HCT116 (cell line): ENCODE measurements at places on chromosomes 3 and 15. TPM values are rescaled to one million over a fixed set of nuclear protein-coding genes. Genes with fewer than 3 reads are reported as not detected.
A peak's percentile ranks its signal among the peaks of the same experiment; 100 is the strongest.

Gene SEMA7A
- 13.8 TPM for total RNA-seq

Gene SLC41A3
- total RNA-seq, result 45.9 TPM

Gene PLA2G4B
- total RNA-seq, result 4.7 TPM

GRCh38 chr15:94286583-94286982 is 55.2 kb downstream of the MCTP2 start:
- DNase-seq, result no peak
- H3K27ac ChIP-seq, result no peak overlapping the region
- no peak overlapping the region for H3K4me3 ChIP-seq
- no peaks in the 10 kb centered on the region for H3K36me3 ChIP-seq
- no peaks in the 10 kb centered on the region for H3K4me1 ChIP-seq

DNA sequence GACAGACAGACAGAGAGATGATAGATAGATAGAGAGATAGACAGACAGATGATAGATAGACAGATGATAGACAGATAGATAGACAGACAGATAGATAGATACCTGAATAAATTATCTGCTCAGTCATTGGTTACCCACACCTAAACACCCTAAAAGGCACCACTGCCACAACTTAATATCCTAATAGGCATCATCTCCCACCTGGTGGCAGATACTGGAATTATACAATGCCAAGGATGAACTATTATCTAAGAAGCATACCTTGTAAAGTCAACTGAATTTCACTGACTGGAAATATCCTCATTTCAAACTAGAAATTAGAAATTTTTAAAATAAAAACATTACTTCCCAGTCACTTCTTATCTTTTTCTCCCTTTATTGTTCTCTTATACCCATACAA is 19.4 kb upstream of the ATP8B4 start:
- no peak for DNase-seq
- H3K4me1 ChIP-seq, result peaks cover 40% of the 10 kb centered on the region
- no peak overlapping the region for H3K27ac ChIP-seq
- H3K4me3 ChIP-seq, result no peak overlapping the region

DNA sequence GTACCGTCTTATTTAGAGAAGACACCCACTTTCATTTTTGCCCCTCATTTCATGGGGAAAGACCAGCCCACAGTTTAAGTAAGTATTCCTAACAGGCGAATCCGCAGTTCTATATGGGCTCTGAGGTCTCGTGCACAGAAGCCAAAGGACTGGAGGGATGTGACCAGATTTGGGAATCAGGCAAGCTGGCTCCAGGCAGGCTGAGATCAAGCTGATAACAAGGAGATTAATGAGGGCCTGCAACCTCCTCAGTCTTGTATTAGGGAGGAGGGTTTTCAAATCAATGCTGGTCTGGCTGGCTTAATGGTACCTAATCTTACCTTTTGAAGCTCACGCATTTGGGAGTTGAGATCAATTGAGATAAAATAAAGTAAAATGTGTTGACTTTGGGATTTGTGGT is 15.3 kb downstream of the ST8SIA2 start:
- H3K4me3 ChIP-seq, result no peak overlapping the region
- no peaks in the 10 kb centered on the region for H3K36me3 ChIP-seq
- no peaks in the 10 kb centered on the region for H3K4me1 ChIP-seq
- no peak for DNase-seq

- H3K36me3 ChIP-seq, result no peaks in the 10 kb centered on the region
- no peaks in the 10 kb centered on the region for H3K27me3 ChIP-seq
- H3K4me3 ChIP-seq, result no peak overlapping the region
- H3K27ac ChIP-seq, result no peak overlapping the region
- H3K4me1 ChIP-seq, result peaks cover 39% of the 10 kb centered on the region
- no peak for DNase-seq
Observed at GRCh38 chr3:127764841-127765362, 57.4 kb downstream of the MGLL start.

- H3K27me3 ChIP-seq, result peaks cover 7% of the 10 kb centered on the region; the same call in 1 of the 2 replicates
- no peaks in the 10 kb centered on the region for H3K4me1 ChIP-seq
- H3K4me3 ChIP-seq, result no peak overlapping the region
- H3K36me3 ChIP-seq, result no peaks in the 10 kb centered on the region
- no peak for DNase-seq
- no peak overlapping the region for H3K27ac ChIP-seq
Observed at GRCh38 chr3:181753391-181753790, 41.7 kb downstream of the SOX2 start.

DNA sequence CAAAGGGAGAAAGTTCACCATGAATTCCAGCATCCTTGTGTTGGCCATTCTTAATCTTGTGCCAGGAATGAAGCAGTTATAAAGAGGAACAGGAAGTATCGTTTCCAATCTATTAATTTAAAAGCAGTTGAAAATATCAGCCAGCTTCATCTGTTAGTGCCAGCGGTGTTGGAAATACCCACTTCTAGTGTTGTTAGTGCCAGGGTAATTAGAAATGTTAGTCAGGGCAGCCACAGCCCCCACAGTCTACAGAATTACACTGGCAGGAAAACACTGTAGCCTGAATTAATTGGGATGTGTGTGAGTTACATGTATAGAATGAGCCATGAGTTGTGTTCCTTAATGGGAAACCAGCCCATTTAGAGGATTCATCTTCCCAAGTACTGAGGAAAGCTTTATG is 127.8 kb downstream of the GHSR start:
- H3K27me3 ChIP-seq, result no peaks in the 10 kb centered on the region
- no peak overlapping the region for H3K4me3 ChIP-seq
- no peak for DNase-seq
- H3K36me3 ChIP-seq, result no peaks in the 10 kb centered on the region
- peaks cover 23% of the 10 kb centered on the region for H3K4me1 ChIP-seq
- no peak overlapping the region for H3K27ac ChIP-seq

- H3K4me1 ChIP-seq, result no peaks in the 10 kb centered on the region
- no peaks in the 10 kb centered on the region for H3K27me3 ChIP-seq
- no peak overlapping the region for H3K27ac ChIP-seq
- H3K36me3 ChIP-seq, result no peaks in the 10 kb centered on the region
- no peak for DNase-seq
- no peak overlapping the region for H3K4me3 ChIP-seq
Observed at GRCh38 chr3:108897883-108898282, 55.8 kb downstream of the GUCA1C start.

DNA sequence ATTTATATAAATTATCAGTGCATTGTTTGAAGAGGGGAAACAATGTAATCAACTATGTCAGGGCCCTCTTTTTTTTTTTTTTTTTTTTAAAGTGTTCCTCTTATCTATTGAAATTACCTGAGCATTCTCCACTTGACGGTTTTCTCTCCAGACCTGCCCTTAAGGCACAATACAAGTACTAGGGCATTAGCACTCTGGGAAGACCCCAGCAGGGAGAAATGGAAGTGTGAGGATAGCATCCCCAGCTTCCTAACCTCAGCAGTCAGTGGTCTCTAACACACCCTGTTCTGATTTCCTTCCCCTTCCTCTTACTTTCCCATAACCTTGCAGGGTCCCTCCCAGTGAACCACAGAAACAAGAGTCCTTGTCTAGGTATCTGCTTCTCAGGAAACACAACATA is 458.3 kb upstream of the ARL6 start:
- H3K4me3 ChIP-seq, result no peak overlapping the region
- no peaks in the 10 kb centered on the region for H3K4me1 ChIP-seq
- no peaks in the 10 kb centered on the region for H3K36me3 ChIP-seq
- no peak overlapping the region for H3K27ac ChIP-seq
- DNase-seq, result no peak
- no peaks in the 10 kb centered on the region for H3K27me3 ChIP-seq

GRCh38 chr3:49657208-49657915 is 16.8 kb upstream of the APEH start:
- peaks cover 6% of the 10 kb centered on the region; the same call in 1 of the 2 replicates for H3K4me1 ChIP-seq
- no peak for DNase-seq
- no peak overlapping the region for H3K4me3 ChIP-seq
- no peak overlapping the region for H3K27ac ChIP-seq
- no peaks in the 10 kb centered on the region for H3K27me3 ChIP-seq
- no peaks in the 10 kb centered on the region for H3K36me3 ChIP-seq

- H3K4me1 ChIP-seq, result peaks cover 11% of the 10 kb centered on the region
- H3K27ac ChIP-seq, result peak overlapping the region; percentile 65
- H3K36me3 ChIP-seq, result no peaks in the 10 kb centered on the region
- peak overlapping the region; percentile 98 for H3K4me3 ChIP-seq
- no peak for DNase-seq
- H3K27me3 ChIP-seq, result no peaks in the 10 kb centered on the region
Observed at GRCh38 chr3:5122741-5123706, 932 bp downstream of the ARL8B start.

DNA sequence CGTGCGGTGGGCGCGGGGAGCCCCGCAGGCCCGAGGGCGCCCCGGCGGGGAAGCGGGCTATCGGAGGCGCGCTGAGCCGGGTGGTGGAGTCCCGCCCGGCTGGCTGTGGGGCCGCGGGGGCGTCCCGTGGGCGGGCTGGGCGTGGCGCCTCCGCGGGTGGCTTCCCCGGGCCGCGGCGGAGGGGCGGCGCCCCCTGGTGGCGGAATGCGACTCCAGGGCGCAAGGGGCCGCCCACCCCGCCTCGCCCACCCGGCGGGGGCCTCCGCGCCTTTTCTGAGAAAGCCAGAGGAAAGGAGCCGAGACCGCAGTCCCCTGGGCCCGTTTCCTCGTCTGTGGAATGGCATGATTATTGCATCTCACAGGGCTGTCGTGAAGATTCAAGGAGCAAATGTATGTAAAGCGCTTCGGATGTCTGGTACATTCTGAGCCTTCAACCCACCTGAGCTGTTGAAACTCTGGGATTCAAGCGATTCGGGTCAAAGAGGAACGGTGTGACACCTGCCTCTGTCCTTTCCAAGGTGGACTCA is 31.9 kb upstream of the RAB6B start:
- no peaks in the 10 kb centered on the region; the same call in 1 of the 2 replicates for H3K27me3 ChIP-seq
- H3K36me3 ChIP-seq, result no peaks in the 10 kb centered on the region
- no peak for DNase-seq
- peaks cover 9% of the 10 kb centered on the region for H3K4me1 ChIP-seq
- H3K27ac ChIP-seq, result no peak overlapping the region

- H3K27me3 ChIP-seq, result no peaks in the 10 kb centered on the region
- H3K4me1 ChIP-seq, result no peaks in the 10 kb centered on the region
- H3K4me3 ChIP-seq, result no peak overlapping the region
- no peak overlapping the region for H3K27ac ChIP-seq
Observed at GRCh38 chr3:156586905-156587759, 32.2 kb upstream of the SSR3 start.

- no peak overlapping the region for H3K27ac ChIP-seq
- H3K4me1 ChIP-seq, result peaks cover 20% of the 10 kb centered on the region
- DNase-seq, result no peak
- no peaks in the 10 kb centered on the region for H3K27me3 ChIP-seq
Observed at GRCh38 chr15:71677766-71678165, 132.6 kb upstream of the NR2E3 start.

DNA sequence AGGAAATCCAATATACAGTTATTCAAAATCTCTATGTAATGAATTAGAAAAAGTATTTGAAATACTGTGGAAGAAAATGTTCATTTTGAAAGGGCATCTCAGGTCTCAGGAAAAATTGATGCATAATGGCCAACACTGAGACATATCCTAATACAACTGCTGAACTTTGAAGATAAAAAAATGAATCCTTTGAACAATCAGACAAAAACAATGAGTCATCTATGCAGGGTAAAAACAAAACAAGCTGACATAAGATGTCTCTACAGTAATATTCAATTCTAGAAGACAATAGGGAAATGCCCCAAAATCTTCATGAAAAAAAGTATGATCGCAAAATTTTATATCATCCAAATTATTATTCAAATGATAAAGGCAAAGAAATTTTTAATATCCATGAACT is 34.0 kb upstream of the ZNF280D start:
- no peak overlapping the region for H3K27ac ChIP-seq
- H3K36me3 ChIP-seq, result no peaks in the 10 kb centered on the region
- no peaks in the 10 kb centered on the region for H3K27me3 ChIP-seq
- H3K4me1 ChIP-seq, result peaks cover 5% of the 10 kb centered on the region; the same call in 1 of the 2 replicates
- no peak overlapping the region for H3K4me3 ChIP-seq

DNA sequence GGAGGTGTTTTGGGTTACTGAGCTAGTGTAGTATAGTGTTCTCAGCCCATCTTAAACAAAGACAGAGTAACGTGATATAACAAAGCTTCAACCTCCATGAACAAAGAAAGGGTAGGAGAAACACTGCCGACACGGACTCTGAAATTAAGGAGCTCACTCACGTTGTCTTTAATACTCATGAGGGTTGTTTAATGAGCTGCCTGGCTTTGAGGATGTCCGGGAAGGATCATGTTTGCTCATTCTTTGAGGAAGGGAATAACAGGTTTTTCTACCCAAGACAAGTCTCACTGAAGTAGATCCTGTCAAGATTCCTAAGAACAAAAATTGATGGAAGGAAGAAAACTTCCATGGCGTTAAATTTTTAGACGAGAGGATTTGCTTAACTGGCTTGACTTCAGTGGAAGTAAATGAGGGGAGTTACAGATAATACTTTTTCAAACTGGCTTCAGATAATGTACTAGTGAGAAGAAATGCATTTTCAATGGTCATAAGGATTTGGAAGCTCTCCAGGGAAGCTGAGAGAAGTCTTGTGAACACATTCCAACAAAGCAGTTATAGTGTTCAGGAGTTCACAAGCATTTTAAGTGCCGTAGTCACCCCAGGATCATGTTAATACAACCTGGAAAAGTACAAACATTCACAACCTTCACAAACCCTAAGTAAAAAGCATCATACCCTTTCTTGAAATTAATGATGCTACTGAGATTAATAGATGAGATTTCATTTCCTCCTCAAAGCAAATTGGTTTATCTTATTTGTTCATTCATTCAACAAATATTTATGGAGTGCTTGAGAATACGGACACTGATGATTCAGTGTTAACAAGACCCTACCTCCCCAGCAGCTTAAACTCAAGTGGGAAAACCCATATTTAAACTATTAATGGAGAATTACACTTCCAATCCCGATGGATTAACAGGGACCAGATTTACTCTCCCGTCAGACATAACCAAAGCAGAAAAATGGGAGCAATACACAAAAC is 101.5 kb downstream of the SHQ1 start:
- DNase-seq, result no peak
- H3K27me3 ChIP-seq, result no peaks in the 10 kb centered on the region

- no peaks in the 10 kb centered on the region for H3K36me3 ChIP-seq
- no peak for DNase-seq
- H3K27me3 ChIP-seq, result no peaks in the 10 kb centered on the region
Observed at GRCh38 chr3:11464356-11464755, 179.4 kb downstream of the VGLL4 start.

- H3K4me3 ChIP-seq, result no peak overlapping the region
- H3K27ac ChIP-seq, result no peak overlapping the region
- no peaks in the 10 kb centered on the region for H3K4me1 ChIP-seq
- no peak for DNase-seq
- no peaks in the 10 kb centered on the region for H3K27me3 ChIP-seq
- no peaks in the 10 kb centered on the region for H3K36me3 ChIP-seq
Observed at GRCh38 chr3:128933922-128934253, 54.5 kb downstream of the ACAD9 start.
